CD4-positive, alpha-beta memory T cell (primary cell): ENCODE measurements at places on chromosomes 5 and 9.

GRCh38 chr9:7974335-7974960 is 174.9 kb upstream of the DMAC1 start:
- DNase-seq: no peak

DNA sequence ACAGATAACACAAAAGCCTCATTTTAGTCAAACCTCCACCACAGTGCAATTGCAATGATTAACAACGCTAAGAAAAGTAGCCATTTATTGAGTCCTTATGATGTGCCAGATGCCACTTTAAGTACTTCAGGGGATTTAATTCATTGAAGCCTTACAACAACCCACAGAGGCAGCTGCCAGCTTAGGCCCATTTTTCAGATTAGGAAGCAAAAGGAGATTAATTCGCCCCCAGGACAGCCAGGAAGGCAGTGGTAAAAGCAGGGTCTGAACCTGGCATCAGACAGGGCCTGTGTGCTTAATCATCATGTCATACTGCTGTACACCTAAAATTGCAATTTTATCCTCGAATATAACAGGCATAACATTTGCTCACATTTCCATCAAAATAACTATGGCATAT is 23.9 kb downstream of the MED27 start:
- DNase-seq: no peak

GRCh38 chr9:4750023-4750673 is 9.1 kb upstream of the AK3 start:
- DNase-seq: no peak

- no peak for DNase-seq
Observed at GRCh38 chr9:19512103-19512832, 103.5 kb downstream of the ACER2 start.

DNA sequence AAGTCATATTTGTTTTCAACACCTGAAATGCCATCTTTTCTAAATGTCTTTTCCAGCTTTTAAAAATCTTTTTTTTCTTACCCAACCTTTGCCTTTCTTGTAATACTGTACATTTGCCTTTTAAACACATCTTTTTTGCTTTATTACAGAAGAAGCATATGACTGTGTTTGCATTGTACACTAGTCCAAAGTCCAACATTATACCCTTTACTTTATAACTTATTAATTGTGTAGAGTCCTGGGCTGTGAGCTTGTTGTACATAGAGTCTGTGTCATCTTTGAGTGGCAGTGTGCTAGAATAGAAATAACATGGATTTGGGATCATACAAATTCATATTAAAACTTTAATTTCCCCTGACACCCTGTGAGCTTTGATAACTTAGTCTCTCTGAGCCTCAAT is 23.7 kb downstream of the CWC27 start:
- no peak for DNase-seq

DNA sequence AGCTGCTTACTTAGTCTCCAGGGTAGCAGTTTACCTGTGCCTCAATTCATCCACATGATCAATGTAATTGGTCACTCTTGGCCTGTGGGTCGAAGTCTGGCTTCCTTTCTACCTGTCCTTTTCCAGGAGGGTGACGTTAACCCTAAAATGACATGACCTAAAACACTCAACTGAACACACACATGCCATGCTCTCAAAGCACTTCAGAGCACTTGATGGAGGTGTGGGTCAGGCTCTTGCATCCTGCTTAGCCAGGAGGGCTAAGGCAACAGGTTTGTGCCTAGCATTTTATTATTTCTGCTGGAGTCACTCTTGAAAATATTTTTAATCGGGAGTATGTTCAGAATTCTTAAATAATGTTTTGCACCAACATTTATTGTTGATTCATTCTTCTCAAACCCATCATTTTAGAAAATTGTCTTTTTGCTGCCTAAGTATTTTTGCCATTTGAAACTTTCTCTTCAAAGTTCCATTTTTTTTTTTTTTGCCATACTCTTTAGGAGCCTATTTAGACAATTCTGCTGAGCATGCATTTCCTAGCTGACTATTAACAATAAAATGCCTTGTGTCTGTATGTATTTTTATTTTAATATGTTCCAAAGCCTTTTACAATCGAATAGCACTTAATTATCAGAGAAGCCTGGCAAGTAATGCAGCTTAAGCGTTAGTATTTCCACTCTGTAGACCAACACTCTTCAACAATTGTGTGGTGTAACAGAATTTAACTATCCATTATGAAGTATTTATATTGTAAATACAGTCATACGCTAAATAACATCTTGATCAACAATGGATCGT is 59.1 kb downstream of the ATP10B start:
- no peak for DNase-seq

GRCh38 chr9:87640385-87640795 is 85.5 kb upstream of the CTSL start:
- no peak for DNase-seq

DNA sequence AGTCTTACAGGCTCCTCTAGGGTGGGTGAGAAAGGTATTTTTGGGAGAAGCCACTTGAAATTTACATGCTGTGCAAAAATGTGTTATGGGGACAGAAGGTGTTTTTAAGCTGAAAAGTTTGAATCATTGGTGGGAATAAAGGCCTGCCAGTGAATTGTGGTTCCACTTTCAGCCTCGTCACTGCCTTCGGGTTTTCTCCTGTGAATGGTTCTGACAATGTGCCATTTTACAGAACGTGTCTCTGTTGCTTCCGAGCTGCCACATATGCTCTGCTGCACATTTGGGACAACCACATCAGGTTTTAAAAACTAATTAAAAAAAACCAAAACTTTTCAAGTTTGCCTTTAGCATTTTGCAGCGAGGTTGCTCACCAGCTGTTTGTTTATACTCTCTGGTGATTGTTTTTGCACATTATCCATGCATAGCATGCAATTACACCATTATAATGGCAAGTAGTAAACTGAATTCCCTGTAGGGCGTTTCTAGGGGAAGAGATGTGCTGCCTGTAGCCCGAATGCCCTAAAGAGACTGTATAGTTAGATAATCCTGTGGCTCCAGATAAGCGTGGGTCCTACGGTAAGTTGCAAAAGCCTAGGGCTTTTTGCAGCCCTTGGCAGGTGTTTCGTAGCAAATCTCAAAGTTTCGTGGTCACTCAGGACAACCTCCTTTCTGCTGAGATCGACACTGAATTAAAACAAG is 40.1 kb upstream of the SUB1 start:
- DNase-seq: no peak

GRCh38 chr9:107481035-107481434 is 8.5 kb downstream of the KLF4 start:
- no peak for DNase-seq

- DNase-seq: no peak
Observed at GRCh38 chr9:136615631-136616306, 46.9 kb upstream of the EGFL7 start.

DNA sequence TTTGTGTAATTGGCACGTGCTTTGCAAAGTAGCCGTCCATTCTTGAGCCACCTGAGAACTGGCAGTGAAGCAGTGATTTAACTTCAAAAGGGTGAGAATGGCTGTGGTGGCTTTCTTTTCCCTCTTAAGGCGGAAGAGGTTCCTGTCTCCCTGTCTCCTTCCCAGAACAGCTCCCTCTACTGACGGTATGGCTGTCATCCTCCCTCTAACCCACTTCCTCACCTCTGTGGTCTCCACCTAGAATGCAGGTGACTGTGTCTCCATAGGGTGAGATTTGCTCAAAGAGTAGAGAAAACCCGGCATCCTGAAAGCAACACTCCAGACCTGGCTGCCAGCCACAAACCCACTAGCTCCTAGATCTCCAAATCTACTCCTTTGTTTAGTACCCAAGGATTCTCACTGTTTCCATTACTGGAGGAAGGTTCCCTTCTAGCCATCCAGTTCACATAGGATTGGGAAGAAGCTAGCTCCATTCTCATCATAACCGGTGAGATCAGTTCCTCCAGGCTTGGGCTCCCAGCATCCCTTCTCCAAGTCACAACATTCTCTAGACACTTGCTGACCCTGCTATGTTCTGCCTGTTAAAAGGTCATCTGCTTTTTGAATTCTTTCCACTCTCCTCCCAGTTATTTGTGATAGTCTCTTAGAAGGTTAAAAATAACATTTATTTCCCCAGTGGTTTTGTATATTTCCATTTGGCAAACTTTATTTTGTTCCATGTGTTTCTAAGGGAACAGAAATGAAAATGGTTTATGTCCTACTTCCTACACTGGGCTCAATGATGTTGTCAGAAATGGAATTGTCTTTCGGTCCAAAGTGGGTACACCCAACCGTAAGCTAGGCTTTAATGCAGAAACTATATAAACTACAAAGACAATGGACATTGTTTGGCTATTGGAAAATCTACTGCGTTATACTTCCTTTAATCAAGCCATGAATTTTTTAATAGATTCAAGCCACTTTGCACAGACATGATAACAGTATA is 269.4 kb downstream of the CWC27 start:
- peak; percentile 50 for DNase-seq

- DNase-seq: no peak
Observed at GRCh38 chr9:134591573-134591981, 50.0 kb upstream of the COL5A1 start.

GRCh38 chr9:110076894-110077725 is 130.8 kb downstream of the C9orf152 start:
- no peak for DNase-seq

DNA sequence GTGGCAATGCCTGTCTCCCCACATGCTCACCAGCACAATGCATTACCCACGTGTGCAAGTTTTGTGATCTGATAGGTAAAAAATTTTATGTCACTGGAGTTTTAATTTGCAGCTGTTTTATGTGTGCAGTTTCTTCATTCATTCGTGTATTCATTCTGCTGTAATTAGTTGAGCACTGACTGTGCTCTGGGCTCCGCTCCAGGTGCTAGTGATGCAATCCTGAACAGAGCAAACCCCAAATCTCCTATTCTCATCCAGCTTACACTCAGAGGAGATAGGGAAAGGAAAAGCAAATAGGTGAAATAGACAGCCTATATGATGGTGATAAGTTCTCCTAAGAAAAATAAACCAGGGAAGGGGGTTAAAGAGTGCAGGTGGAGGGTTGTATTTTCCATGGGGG is 148.4 kb downstream of the TENT4A start:
- DNase-seq: no peak

GRCh38 chr5:55667938-55668337 is 44.2 kb downstream of the SLC38A9 start:
- DNase-seq: no peak

DNA sequence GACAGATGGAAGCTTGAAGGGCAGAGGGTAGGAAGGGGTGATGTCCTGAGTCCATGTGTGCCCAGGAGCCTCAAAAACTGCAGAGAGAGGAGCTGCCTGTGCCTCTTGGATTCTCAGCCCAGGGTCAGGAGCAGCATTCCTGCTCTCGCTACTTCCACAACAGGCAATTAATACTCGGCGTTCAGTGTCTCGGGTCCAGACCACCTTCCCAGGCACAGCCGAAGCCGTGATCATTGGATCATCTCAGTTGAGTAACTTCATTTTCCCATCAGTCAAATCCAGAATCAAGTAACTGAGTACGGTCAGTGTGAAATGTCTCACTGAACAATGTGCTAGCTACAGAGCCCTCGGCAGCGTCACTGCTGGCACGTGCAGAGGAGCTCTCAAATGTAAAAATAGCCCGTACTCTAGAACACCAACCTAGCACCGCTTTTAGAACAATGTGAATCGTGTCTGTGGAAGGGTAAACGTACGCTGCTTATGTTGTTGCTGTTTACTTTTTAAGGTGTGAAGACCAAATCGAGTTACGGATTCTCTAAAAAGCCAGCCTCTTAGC is 63.5 kb upstream of the IRX4 start:
- no peak for DNase-seq

- DNase-seq: no peak
Observed at GRCh38 chr5:91283326-91283725, 99.8 kb downstream of the ARRDC3 start.

GRCh38 chr9:119009249-119009648 is 360.0 kb downstream of the BRINP1 start:
- DNase-seq: no peak

GRCh38 chr9:74887981-74888370 is 255 bp upstream of the TRPM6 start:
- DNase-seq: no peak

DNA sequence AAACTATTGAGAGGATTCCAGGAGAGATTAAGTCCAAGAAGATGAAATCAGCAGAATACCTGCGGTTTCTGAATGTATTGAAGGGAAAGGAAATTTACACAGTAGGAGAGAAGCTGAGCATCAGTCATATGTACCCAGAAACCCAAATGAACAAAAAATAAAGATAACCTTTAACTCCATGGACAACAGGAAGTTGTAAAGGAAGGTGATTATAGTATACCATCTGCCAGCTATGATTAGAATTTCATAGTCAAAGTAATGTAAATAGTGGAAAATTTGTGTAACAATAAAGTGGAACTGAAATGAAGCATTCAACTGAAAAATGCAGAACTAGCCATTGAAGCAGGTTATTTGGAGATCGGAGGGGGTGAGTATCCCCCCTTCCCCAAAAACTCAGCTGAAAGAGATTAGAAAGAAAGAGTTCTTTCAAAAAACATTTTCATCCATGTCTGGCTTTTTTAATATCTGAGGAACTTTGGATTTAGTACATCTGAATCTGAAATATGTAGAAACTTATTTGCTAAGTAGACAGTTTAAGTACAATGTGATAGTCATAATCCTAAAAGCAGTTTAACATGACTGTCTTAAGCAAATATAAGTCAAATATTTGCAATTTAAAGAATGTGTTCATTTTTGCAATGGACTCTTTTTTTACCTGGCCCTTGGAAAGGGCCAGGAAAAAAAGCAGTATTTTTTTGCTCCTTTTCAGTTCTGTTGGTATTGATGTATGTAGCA is 58.4 kb downstream of the APC start:
- DNase-seq: no peak

DNA sequence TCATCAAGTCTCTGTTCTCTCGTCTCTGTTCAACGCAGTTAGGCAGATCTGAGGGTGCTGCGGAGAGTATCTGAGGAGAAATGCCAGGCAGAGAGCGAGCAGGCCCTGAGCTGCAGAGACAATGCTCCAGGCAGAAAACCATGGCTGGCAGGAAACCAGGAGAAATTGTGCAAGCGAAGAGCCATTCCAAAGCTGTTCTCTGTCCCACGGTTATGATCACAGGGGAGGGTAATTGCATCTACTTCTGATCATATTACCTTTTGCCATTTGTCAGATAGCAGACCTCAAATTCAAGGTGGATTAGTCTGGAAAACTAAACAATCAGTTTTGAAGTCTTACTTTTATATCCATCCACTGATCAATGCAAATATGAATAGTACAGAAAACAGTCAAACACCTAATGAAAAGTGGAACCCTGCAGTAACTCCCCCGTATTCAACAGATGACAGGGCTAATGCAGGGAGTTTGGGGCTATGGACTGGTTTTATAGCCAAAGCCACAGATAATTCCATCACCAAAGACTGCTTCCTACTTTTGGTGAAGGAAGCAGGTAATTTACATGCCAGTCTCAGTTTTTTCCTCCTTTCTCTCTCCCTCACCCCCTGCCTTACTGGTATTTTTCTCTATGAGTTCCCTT is 228.0 kb downstream of the DCP2 start:
- DNase-seq: no peak

- DNase-seq: no peak
Observed at GRCh38 chr9:77533671-77534070, 114.5 kb downstream of the GNA14 start.

GRCh38 chr5:139023286-139023685 is 148.2 kb upstream of the LRRTM2 start:
- DNase-seq: no peak

- no peak for DNase-seq
Observed at GRCh38 chr5:1413211-1413610, 32.0 kb downstream of the SLC6A3 start.
